Activated CD4-positive, alpha-beta T cell treated with anti-CD3 and anti-CD28 coated beads for 48 hours (primary cell): ENCODE measurements at places on chromosomes 16 and 17.
A peak's percentile ranks its signal among the peaks of the same experiment; 100 is the strongest.

DNA sequence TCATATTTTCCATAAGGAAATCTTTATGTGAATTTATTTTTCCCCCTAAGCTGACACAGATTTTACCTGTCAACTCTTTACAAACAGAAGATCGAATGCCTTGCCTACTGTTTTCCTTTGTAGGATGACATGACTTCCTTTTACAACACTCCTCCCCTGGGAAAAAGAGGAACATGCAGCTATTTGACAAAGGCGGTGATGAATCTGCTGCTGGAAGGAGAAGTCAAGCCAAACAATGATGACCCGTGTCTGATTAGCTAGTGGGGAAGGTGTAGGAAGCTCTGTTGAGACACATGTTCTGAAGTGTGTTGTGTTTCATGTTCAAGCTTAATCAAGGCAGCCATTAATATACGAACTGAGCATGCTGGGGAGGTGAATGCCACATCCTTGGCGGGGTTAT lies 238.0 kb downstream of the PHKB start:
- no peak for DNase-seq

GRCh38 chr17:21283482-21284318 lies 811 bp upstream of the MAP2K3 start:
- DNase-seq, result peak; percentile 66

DNA sequence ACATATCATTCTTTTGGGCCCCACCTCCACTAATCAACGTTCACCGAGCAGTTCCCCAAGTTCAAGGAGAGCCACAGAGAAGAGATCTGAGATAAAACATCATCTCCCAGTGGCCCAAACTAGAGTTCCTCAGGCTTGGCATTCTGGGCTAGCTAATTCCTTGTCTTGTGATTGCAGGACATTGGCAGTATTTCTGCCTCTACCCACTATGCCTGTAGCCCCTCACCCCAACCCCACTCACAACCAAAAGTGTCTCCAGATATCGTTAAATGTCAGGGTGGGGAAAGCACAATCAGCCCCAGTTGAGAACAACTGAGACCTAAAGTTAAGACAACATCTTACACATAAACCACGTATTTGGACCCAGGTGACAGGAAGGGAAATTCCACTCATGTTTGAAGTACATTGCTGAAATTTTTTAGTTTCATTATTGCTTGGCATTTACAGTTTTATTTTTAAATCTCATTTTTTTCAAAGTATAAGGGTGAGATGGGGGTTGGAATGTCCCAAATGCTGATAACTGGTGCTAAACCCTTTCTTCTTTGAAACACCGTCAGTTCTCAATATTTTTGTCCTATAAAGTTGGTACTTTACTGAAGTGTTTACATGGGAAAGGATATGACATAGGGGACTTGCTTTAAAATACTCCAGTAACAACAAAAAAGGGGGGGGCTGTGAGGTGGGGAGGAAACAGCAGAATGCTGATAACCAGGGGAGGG lies 13.6 kb downstream of the ZC3H7A start:
- DNase-seq, result peak; percentile 48

GRCh38 chr16:56998861-56999260 lies 9.5 kb downstream of the NLRC5 start:
- no peak for DNase-seq

GRCh38 chr16:78117391-78117790 lies 17.9 kb downstream of the WWOX start:
- DNase-seq, result no peak

DNA sequence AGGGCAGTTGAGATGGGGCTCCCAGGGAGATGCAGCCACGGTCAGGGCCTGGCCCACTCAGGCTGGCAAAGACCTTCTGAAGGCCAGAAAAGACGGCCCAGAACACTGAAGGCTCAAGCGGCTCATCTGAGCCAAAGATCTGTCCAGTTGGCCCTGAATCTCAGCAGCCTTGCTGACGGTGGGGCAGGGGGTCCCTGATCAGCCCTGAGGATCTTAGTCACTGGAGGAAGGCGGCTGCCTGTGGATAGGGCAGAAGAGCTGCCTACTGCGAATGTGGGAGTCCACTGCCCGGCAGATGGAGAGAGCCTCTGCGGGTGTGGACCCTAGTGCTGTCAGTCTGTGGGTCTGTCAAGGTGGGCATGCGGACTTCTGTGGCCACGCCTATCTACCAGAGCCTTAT lies 1738.2 kb downstream of the TP53TG3F start:
- no peak for DNase-seq

DNA sequence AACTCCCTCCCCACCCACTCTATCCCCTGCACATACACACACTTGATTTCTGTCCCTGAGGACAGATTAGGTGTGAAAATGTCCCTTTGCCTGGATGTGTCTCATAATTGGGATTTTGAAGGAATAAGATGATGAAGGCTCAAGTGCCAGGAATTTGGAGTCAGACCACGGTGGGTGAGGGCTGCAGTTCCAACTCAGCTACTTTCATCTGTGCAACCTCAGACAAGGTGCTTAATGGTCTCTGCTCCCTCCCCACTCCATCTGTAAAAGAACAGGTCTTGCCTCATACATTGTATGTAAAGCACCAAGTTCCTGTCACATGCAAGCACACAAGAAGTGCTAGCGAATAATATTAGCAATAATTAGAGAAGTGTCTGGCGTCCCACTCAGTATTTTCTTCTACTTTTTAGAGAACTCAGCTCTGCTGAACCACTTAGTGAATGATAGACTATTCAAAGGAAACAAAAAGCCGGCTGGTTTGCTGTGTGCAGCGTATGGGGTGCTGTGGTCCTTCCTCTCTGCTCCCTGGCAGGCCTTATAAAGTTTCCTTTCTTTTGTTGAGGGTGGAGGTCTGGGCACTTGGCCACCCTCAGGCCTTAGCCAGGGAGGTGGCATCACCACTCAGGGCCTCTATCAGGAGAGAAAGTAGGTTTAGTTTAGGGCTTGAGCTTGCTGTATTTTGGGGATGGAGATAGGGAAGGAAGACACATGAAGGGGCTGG lies 6.4 kb downstream of the TBX4 start:
- no peak for DNase-seq

DNA sequence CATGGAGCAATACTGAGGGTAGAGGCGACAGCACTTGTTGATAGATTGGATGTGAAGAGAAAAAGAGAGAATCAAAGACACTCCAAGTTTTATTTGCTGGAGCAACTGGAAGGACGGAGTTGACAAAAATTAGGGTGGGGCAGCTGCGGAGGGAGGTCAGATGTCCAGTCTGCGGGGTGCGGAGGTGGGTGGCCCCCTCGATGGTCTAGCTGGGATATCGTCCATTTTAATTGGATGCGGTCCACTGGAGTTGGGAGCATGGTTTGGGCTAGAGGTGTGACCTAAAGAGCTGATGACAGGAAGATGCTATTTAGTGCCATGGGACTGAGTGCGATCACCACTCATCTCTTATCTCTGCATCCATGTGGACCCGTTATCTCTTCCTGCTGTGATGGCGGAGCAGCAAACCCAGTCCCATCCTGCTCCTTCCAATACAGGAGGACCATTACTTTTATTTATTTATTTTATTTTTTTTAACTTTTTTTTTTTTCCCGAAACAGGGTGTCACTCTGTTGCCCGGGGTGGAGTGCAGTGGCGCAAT lies 48.3 kb upstream of the CBX4 start:
- no peak for DNase-seq

DNA sequence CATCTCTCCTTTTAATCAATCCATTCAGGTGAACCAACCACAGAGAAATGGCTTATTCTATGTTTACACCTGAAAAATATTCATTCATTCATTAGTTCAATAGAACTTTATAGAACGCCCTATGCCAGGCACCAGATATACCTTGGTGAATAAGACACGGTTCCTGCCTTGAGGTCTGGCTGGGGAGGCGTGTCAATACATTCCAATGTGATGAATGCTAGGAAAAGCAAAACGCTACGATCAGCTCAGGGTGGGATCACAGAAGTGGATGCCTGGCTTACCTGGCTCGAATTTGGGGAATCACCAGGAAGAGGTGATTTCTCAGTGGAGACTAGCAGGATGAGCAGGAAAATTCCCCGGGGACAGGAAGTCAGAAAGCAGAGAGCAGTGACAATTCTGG lies 17.5 kb upstream of the WFIKKN2 start:
- no peak for DNase-seq

- peak; percentile 6 for DNase-seq
These were observed 428 bp upstream of the SALL1 start for GRCh38 chr16:51151435-51151960.

- peak; percentile 50 for DNase-seq
These were observed 4.5 kb upstream of the NME4 start for GRCh38 chr16:392450-393030.

DNA sequence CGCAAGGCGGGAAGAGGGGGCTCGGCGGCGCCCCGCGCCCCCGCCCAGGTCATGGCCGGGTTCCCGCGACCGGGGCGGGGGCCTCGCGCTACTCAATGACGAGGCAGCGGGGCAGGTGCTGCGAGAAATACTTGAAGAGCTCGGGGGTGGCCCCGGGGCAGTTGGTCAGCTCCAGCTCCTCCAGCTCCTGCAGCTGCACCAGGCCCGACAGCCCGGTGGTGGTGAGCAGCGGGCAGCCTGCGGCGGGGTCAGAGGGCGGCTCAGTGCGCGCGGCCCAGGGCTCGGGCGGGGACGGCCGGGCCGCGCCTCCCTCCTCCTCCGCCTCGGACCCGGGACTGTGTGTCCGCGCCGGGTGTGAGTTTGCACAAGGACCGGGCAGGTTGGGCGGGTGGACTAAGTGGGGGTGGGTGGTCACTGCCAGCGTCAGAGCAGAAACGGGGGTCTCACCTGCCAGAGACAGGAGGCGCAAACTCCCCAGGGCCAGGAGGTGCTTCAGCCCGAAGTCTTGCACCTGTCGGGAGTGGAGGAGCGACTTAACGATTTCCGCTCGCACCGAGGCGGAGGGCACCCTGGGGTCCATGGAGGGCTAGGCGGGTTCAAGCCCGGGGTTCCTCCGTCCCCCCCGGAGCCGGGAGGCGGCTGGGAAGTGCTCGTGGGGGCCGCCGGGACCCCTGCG lies 4.1 kb upstream of the WDR24 start:
- DNase-seq, result no peak

DNA sequence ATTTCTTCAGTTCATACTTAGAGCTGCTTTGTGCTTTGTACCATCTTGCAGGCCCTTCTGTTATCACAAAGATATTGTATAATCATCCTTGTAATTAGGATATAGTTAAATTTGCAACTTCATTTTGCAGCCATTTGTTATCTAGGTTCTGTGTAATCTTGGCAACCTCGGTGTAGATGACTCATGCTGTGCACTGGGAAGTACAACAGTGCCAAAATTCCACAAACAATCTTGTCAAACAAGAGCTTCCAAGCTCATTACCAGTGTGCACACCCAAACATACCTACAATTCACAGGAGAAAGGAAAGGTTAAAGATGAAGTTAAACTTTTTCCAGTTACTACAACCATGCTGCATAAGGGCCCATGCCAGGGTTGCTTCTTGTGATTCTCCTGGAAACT lies 1231.8 kb downstream of the CDH11 start:
- no peak for DNase-seq
